ENCODE measurements at places on chromosomes 5 and 9. TPM values are rescaled to one million over a fixed set of nuclear protein-coding genes. Genes with fewer than 3 reads are reported as not detected.

The ZNF354C gene
- total RNA-seq: 4.4 TPM

The HAVCR2 gene
- total RNA-seq: 215 TPM

The NXNL2 gene
- not detected for total RNA-seq

The PLAC8L1 gene
- 0.96 TPM for total RNA-seq

The CXXC5 gene
- 0.85 TPM for total RNA-seq

The SPATA31A7 gene
- total RNA-seq: not detected

The UNC5A gene
- total RNA-seq: not detected

The ANGPTL2 gene
- total RNA-seq: 0.07 TPM

The ANXA2R gene
- 9.3 TPM for total RNA-seq

The SPATA31E1 gene
- not detected for total RNA-seq

The PCDHB13 gene
- total RNA-seq: not detected

The PCDHGC5 gene
- total RNA-seq: not detected

All from T-helper 1 cell treated with Interleukin-12 subunit alpha and Interleukin-12 subunit beta and Interleukin-4 antibody, amounts not matched to agents 30 ng/mL and 1 ng/mL, for 36 hours (primary cell).